ENCODE measurements at places on chromosomes 6 and 20. TPM values are rescaled to one million over a fixed set of nuclear protein-coding genes. Genes with fewer than 3 reads are reported as not detected.

DNA sequence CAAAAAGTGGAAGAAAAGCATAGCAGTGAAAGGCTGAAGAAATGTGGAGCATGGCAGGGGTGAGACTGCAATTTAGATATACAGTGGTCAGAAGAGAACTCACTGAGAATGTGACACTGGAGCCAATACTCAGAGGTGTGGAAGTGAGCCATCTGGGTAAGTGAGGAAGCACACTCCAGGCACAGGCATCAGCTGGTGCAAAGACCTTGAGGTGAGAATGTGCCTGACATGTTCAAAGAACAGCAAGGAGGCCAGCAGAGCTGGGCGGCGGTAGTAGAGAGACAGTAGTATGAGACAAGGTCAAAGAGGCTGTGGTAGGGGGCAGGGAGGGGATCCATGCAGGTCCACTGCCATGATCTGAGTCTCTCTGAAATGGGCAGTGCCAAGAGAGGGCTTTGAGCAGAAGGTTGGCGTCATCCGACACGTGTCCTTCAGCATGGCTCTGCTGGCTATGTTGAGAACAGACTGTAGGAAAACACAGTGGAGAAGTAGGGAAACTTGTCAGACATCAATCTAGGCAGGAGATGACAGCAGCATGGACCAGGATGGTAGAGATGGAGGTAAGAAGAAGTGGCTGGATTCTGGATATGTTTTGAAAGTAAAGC is 84.4 kb downstream of the PLCG1 start:
- DNase-seq = no peak

GRCh38 chr6:45956663-45957062 is 59.0 kb downstream of the CLIC5 start:
- no peak for DNase-seq

GRCh38 chr6:160523223-160523622 is 140.9 kb downstream of the LPA start:
- no peak for DNase-seq

DNA sequence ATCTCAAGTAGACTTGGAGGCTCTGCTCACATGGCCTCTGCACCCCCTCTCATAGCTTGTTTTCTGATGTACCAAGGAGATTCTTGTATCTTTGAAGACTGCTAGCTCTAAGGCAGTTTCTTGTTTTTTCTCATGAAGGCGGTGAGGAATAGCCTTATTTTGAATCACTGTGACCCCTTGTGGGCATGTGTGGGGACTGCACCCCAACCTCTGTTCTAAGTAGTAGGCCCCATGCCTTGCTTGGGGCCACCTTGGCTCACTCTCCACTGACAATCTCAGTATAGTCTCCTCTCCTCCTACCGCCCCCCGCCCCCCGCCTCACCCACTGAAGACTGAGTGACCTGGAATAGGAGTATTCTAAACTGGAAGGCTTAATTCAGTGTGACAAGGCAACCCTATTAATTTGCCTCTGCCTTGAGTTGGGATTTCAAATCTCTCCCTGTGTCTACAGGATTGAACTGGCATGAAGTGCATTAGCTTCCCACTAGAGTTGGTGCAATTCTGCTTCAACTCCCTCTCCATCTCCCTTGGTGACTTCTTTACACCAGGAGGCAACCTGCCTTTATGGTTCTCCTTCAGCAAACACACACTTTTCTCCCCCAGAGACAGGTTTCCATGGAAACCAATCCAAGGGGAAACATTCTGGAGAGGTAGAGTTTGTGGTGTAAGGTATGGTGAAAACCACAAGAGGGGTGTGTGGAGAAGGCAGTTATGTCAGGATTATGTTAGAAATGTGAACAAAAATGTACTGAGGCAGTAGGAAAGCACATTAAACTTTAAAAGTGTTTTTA is 75.4 kb upstream of the ECI2 start:
- peak; percentile 61 for DNase-seq

DNA sequence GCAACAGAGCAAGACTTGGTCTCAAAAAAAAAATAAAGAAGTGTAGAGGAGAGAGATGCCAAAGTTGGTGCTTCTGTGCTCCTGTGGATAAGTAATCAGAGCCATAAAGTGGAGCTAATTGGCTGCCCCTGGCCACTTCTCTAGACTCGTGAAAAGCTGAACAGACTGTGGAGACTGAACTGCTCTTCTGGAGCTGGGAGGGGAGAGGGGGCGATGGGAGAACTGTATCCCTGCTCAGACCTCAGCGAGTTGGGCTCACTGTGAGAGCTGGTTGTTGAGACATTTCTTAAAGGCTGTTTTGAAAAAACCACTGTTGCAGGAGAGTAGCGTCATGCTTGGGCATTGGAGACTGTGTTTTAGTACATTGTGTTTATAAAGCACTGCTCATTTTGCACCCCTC is 125.7 kb downstream of the TCP11 start:
- DNase-seq = no peak

- DNase-seq = no peak
These were observed 88.2 kb downstream of the KCNB1 start for GRCh38 chr20:49394264-49394663.

The C20orf204 gene
- 0.89 TPM for total RNA-seq

Data from A172 (cell line).